ENCODE measurements at places on chromosomes 4 and X.

DNA sequence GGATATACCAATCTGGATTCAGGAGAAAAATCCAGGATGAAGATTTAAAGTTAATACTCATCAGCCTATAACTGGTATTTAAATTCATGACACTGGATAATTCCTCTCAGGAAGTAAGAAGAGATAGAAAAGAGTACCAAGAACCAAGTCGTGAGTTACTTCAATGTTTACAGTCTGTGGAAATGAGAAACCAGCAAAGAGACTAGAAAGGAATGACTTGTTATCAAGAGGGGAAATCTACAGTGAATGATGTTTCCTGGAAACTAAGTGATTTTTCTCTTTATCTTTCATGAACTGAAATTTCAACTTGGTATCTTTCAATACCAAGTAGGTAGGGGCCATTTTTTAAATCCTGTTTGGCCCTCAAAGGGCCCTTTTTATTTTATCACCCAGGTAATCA, 217.9 kb upstream of the AFF2 start:
- DNase-seq = no peak

- peak; percentile 58 for DNase-seq
These were observed 17.3 kb downstream of the NIPAL1 start for GRCh38 chr4:48033825-48034413.

GRCh38 chrX:38220024-38220414, 652 bp downstream of the SRPX start:
- DNase-seq = no peak

GRCh38 chr4:72397314-72397713, 171.7 kb downstream of the ADAMTS3 start:
- no peak for DNase-seq

- no peak for DNase-seq
These were observed 22.1 kb downstream of the CD99 start for GRCh38 chrX:2712890-2713840.

DNA sequence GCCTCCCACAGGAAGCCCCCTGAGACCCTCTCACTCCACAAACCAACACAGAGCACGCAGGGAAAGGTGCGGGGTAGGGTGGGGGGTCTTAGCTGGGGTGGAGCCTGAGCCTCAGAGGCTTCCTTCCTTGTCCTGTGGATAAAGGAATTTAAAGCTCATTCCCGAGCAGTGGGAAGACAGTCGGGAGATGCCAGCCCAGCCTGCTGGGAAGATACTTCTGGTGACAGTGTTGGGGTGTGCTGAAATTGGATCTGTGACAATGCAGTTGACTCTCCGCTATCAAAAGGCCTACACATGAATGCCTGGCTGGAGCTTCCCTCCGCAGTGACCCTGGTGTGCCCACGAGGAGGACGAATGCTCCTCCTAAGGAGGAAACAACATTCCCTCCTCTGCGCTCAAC, 45.5 kb downstream of the JAKMIP1 start:
- DNase-seq = no peak

DNA sequence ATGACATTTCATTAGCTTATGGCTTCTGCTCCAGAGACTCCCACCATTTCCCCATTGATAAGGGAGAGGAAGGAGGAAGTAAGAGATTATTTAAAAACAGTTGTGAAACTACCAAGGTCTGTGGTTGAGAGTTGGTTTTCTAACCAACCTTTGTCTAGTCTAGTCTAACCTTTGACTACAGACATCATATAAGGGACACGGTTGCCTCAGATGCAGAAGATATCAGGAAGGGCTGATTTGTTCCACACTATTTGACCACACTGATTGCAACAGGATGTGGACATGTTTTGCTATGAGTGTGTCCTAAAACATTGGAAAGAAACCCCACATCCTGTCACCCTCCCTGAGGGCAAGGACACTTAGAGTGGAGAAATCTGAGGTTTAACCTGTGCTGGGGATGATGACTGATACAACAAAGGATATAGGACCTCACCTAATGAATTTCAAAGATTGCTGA, 53.0 kb downstream of the COQ2 start:
- DNase-seq = peak; percentile 37

DNA sequence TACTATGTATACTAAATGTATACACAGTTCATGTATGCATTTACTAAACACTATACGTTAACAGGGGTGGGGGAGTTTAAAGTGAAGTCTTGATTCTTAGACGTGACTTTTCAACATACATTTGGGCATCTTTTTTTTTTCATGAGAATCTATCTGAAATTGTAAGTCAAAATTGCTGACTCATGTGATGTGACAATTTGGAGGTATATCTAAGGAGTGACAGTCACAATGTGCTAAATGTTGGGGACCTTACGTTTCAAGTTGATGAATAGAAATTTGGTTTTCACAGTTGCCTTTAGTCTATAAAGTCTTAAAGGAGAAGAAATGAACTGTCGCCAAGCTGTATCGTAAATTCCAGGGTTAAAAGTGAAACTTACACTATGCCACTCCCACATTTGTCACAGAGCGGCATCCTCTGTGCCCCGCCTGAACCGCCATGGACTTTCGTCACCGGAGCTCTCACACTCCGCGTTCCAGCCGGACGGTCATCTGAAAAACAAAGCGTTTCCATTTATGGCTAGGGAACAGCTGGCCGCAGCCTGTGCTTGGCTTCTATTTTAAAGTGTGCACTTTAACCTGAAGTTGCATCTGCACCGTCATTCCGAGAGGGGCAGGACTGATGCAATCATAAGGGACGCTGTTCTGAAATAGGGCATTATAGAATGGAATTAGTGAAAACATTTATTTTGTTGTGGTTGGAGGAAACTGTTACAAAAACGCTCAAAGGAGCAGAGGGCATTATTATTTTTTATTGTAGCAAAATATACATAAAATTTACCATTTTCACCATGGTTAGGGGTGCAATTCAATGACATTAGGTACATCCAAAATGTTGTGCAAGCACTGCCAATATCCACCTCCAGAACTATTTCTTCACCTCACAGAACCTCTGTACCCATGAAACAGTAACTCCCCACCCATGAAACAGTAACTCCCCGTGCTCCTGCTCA, 30.9 kb downstream of the PDLIM3 start:
- DNase-seq = no peak

GRCh38 chr4:146049802-146050201, 111.2 kb upstream of the ZNF827 start:
- DNase-seq = no peak

DNA sequence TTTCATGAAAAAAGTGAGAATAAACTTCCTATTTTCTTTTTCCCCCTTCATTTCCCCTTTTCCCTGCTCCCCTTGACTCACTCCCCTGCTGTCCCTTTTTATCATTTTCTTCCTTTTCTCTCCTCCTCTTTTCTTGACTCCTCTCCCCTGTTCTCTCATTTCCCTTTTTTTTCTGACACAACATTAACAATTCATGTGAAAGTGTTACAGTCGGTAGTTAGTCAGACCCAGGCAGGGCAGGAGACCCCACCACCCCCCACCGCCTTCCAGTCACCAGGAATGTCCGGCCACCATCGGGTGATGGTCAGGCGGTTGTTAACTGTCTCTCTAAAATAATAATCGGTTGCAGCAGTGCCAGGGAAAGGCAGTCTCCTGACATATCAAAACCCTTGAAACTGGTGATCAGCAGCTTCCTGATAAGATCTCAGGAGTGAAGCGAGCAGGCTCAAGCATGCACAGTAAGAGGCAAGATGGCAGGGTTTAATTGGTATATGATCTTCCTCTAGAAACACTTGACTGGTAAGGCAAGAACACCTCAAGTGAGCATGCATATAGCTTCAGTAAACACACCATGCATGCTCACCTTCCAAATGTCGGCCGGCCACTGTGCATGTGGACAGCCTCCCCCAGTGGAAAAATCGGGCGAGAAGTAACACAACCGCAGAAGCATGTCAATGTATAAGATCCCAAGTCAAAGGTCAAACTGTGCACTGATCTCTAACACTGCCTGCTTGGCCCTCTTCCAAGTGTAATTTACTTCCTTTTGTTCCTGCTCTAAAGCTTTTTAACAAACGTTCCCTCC, 191.4 kb downstream of the NDST4 start:
- no peak for DNase-seq

DNA sequence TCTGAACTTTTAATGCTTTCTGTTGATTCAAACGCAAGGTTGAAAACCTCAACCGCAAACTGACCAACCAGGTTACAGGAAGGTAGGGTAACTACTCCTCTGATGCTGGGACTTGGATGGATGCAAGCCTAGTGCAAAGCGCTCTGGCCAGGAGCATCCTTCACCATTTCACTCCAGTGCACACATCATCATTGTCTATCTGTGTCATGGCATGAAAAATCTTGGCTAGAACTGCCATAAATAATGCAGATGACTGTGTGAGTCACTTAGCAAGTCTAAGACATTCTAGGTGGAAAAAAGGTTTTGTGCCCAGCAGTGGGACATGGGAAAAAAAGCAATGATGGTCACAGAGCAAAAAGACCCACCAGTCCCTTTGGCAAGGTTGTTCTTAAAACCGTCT, 10.9 kb downstream of the ADGRA3 start:
- no peak for DNase-seq

DNA sequence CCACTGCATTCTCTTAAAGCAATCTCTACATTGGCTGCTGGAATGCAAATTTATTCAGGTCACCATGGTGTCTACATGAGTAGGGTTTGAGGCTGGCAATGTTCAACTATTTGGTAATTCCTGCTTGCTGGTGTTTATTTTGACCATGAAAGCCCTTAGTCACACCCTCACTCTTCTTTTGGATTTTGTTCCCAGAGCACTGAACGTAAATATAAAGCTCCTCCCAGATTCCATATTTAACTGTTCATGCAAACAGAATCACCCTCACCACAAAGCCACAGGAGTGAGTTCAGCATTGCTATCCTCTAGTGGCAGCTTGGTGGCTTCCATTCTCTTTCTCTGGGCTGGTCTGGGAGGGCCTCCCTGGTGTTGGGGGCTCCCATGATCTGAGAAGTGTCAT, 82.8 kb downstream of the LNX1 start:
- DNase-seq = no peak

DNA sequence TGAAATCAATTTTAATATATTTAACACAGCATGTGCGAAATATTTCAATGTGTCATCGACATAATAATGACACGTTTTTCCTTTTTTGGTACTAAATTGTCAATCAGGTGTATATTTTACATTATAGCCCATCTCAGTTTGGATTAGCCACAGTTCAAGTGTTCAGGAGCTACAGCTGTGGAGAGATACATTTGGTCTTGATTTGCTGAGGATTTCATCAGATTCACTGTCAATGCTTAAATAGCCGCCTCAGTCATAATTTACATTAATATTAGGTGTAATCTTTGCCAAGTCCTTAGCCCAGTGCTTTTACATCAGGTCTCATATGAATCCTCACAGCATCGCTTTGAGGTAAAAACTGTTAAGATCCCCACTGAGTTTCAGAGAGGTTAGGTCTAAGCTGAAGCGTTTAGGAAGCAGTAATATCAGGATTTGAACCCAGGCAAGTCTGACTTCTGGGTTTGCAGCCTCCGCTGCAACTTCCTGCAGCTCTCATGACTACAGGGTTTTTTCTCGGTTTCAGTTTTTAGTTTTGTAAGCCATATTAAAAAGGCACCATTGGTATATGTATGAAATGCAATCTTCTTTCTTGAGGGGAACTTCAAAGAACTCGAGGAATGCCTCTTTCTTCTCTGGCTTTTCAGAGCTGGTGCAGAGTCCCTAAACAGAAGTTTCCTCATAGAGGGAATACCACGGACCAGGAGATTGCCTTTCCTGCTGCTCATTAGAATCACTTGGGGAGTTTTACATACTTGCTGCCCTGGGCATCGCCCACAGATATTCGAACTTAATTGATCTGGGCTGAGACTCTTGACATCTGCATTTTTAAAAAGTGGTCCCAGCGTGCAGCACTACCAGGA, 6.4 kb downstream of the MTM1 start:
- peak; percentile 17 for DNase-seq

DNA sequence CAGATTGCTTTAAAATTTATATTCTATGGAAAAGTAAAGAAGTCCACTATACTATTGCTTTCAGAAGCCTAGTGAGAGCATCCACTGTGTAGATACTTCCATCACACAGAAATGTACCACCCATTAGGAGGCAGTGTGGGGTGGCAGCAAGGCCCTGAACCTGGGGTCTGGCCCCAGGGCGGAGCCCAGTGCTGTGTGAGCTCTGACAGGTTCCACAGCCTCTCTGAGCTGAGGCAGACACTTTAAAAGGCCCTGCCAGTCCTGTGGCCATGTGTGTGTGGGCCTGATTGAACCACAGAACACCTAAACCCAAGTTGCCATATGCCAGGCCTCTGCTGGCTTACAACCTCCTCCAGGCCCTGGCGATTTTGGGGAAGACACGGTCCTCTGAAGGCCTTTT, 49.2 kb downstream of the PHKA2 start:
- DNase-seq = no peak

- no peak for DNase-seq
These were observed 29.8 kb upstream of the SLC7A3 start for GRCh38 chrX:70960730-70961129.

DNA sequence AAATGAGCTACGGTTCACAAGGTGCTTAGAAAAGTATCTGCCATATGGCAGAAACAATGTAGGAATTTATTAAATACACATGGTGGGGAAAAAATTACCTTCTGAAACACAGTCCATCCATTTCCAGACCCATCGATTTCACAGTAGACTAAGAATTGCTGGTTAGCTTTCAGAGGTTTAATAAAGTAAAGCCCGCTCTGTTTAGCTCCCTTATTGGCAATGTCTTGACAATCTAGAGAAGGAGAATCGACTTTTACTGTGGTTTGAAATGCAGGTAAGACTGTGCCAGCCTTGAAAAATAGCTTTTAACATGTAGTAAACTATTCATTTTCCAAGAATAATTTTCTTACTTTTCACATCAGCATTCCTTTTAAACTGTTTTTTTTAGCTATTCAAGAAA, 2.9 kb downstream of the FGG start:
- DNase-seq = no peak

DNA sequence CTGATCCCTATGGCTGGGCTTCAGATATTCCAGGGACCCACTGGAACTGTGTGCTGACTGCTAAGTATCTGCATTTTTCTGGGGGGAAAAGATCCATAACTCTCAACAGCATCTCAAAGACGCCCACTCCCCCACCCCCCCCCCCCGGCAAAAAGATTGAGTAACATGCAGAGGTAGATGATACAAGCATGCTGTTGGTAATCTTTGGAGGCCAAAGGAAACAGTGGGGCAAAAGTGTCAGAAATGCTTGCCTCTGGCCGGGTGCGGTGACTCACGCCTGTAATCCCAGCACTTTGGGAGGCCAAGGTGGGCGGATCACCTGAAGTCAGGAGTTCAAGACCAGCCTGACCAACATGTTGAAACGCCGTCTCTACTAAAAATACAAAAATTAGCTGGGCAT, 12.2 kb downstream of the XPNPEP2 start:
- DNase-seq = no peak

DNA sequence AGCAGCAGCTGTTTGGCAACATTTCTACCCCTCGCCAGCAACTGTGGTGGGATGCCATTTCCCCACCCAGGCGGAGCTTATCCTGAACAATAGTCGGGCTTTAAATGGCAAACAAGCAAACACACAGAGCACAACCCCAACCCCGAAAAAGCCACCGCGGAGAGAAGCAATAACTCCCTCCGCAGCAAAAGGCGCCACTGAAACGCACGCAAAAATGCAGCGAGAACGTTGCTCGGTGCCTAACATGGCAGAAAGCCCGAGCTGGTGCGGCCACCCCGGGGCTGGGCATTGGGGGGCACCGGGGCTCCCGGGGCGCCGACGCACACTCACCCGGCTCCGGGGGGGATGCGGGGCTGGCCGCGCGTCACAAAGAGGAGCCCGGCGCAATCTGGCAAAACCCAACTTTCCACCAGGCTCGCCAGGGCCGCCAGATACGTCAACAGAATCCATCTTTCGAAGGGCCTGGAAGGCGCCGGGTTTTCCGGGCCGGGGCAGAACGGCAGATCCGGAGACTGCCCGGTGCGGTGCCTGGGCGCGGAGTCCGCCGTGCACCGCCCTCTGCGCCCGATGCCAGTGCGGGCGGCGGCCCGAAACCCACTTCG, 818 bp downstream of the RAI2 start:
- DNase-seq = no peak

Measured in CD4-positive, alpha-beta T cell treated with Interleukin-4 for 4 hours (primary cell).